Right renal pelvis (tissue), 4 donors: ENCODE measurements at places on chromosomes 3 and 15.

GRCh38 chr3:58565621-58566397, 11.4 kb downstream of the FAM107A start:
- DNase-seq = no peak

DNA sequence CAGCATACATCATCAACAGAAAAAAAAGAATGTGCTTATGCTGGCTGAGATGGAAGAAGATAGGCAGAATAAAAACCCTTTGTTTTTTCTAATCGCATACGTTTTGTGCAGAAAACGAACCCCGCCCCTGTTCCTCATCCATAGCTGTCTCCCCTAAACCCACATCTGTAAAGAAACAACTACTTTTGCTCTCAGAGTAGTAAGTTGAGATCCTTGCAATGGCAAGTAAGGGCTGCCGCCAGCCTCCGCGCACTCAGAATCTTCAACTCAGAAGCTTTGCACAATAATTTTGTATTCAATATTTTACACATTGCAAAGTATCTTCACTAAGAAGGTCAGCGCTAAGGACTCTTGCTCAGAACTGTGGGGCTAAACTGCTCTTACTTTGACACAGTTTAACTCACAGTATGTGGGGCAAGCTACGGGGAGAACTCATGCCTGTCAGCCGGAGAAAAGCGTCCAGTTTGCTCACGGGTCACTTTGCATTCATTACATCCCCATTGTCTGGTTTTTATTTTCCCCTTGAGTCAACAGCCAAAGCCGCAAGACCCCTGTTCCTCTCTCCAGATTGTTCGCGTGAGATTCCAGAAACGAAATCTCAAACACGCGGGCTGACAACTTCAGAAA, 1.0 kb downstream of the LYSMD4 start:
- no peak for DNase-seq

- no peak for DNase-seq
These were observed 131.7 kb downstream of the STAG1 start for GRCh38 chr3:136620436-136620835.

- DNase-seq = no peak
These were observed 30.1 kb downstream of the PPARG start for GRCh38 chr3:12318758-12319621.

GRCh38 chr3:105499961-105500360, 133.3 kb downstream of the ALCAM start:
- DNase-seq = no peak

GRCh38 chr15:28974142-28974541, 88.4 kb downstream of the APBA2 start:
- no peak for DNase-seq

DNA sequence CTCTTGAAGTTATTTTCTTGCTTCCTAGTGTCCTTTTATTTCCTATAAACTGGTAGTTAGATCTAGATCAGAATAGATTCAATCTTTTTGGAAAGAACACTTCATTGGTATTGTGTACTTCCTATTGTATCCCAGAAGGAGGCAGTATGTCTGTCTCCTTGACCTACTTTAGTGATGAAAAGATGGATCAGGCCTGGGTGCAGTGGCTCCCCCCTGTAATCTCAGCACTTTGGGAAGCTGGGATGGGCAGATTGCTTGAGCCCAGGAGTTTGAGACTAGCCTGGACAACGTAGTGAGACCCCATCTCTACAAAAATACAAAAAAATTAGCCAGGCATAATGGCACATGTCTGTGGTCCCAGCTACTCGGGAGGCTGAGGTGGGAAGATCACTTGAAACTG, 12.0 kb downstream of the BSN start:
- DNase-seq = no peak

- DNase-seq = no peak
These were observed 3.6 kb upstream of the DHX36 start for GRCh38 chr3:154327871-154328270.

DNA sequence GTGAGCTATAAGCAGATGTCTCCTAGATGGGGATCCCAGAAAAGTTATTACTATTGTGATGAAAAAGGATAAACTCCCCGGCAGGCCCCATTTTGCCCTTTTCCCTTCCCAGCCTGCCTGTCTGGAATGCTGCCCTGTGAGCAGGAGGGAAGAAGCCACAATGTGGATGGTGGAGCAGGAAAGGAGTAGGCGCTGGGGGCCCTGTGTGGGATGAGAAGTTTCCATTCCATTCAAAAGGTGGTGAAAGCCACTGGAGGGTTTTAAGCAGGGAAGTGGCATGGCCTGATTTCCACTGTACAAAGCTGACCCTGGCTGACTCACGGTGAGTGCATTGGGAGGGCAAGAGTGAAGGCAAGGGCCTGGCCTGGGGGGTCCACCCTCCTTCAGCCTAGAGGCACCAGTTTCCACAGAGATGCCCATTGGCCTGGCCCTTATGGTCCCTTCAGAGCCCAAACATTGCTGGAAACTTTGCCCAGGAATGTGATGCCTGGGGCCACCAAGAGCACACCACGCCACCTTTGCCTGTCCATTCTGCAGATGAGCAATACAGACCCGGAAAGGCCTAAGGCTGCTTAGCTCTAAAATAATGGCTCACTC, 206.9 kb downstream of the RPLP1 start:
- DNase-seq = no peak

DNA sequence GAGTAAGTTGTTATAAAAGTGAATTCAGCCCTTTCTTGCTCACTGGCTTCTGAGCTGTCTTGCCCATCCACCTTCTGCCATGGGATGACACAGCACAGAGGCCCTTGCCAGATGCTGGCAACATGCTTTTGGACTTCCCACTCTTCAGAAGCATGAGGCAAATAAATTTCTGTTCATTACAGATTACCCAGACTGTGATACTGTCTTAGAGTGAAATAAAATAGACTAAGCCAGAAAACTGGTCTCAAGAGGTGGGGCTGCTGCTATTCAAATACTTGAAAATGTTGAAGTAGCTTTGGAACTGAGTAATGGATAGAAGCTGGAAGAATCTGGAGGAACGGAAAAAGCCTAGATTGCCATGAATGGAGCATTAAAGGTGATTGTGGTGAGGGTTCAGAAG, 170.4 kb downstream of the ZMAT3 start:
- no peak for DNase-seq

DNA sequence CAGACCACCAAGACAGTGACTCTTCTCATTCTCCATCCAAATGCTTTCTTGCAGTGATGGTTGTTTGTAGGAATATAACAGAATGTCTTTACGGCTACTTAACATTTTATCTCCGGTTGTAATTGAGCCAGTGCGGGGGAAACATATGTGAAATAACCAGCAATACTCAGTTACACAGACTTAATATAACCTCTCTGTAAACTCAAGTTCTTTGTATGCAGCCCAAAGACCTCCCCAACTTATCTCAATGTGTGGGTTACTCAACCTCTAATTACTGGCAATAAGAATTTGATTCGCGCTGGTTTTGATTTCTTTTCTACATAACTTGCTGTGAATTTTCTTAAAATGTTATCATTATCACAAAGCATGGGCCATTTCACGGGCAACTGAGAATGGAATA, 250.6 kb downstream of the TAFA4 start:
- DNase-seq = no peak

- no peak for DNase-seq
These were observed at the start of gene ACOX2 for GRCh38 chr3:58536501-58537411. TSS of gene ACOX2 (minus strand) at chr3:58537190. CDS start at chr3:58535106, 2,084 bp downstream.

DNA sequence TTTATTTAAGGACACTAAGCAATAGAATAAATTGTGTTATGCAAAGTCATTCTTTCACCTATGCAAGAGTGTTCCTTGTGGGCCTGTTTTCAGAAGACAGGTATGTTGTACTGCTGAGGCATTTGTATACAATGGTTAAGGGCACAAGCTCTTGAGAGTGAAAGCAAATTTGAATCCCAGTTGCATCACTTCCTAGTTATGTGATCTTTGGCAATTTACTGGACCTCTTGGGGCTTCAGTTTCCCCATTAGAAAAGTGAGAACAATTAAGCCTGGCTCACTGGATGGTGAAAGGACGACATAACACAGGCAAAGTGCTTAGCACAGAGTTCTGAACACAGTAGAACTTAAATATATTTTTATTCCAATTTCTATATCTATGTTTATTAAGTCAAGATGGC, 117.4 kb downstream of the EFHB start:
- no peak for DNase-seq

GRCh38 chr3:109071350-109072142, 46.4 kb downstream of the MORC1 start:
- no peak for DNase-seq

DNA sequence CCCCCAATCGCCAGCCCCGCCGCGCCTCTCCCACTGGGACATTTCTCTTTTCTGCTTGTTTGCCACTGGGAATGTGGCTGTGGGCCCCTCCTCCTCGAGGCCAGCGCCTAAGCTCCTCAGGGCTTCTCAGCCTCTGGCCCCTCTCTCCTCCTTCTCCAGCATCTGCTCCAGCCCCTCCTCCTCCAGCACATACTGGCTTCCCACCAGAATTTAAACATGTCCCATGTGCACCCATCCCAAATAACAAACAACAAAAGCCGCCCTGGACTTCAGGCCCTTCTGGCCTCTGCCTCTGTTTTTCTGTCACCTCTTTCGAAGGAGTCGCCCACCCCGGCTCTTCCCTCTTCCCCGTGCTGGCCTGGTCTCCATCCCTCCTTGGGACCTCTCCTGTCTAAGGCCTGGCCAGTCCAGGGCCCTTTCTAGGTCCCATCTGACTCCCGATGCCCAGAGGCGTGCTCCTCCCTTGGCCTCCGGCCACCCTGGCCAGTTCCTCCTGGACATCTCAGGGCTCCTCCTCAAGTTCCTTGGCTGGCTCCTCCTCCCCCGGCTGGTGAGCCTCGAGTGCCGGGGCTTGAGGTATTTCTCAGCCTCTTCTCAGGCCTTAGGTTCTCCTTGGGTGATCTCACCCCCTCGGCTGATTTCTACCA, 94.6 kb upstream of the SLC6A6 start:
- no peak for DNase-seq

GRCh38 chr15:49815526-49815925, 194.7 kb downstream of the DTWD1 start:
- no peak for DNase-seq

DNA sequence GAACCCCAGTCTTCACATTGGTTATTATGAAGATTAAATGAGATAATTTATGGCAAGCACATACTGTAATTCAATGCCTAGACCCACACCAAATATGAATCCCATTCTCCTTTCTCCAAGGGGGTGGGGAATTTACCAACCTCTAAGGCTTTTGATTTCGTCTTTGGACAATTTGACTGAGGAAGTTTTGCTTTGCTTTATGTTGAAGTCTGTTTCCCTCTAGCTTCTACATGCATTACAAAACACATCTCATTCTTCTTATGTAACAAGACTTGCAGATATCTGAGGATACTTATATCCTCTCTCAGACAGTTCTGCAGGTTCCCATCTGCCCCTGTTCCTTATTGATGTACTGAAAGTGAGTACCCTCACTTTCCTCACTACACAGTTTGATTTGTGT, 12.2 kb downstream of the CD80 start:
- no peak for DNase-seq

DNA sequence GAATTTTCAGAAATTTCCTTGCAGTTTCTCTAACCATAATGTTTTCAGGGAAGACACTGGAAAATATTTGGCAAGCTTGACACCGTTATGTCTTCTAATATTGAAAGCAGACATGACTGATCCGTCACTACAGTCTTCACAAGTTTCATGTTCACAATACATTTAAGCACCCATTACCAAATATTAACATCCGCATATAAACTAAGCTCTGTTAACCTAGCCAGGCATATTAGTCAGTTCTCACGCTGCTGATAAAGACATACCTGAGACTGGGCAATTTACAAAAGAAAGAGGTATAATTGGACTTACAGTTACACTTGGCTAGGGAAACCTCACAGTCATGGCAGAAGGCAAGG, 162.7 kb upstream of the LYSMD4 start:
- DNase-seq = no peak
